ENCODE measurements at places on chromosomes 5 and 9. TPM values are rescaled to one million over a fixed set of nuclear protein-coding genes. Genes with fewer than 3 reads are reported as not detected.

GRCh38 chr9:82880336-82881050 is 182.4 kb downstream of the RASEF start:
- no peaks in the 10 kb centered on the region for H3K36me3 ChIP-seq
- H3K4me1 ChIP-seq, result no peaks in the 10 kb centered on the region
- no peaks in the 10 kb centered on the region for H3K27me3 ChIP-seq
- no peak for DNase-seq
- no peak overlapping the region for H3K4me3 ChIP-seq
- no peak overlapping the region for H3K27ac ChIP-seq

DNA sequence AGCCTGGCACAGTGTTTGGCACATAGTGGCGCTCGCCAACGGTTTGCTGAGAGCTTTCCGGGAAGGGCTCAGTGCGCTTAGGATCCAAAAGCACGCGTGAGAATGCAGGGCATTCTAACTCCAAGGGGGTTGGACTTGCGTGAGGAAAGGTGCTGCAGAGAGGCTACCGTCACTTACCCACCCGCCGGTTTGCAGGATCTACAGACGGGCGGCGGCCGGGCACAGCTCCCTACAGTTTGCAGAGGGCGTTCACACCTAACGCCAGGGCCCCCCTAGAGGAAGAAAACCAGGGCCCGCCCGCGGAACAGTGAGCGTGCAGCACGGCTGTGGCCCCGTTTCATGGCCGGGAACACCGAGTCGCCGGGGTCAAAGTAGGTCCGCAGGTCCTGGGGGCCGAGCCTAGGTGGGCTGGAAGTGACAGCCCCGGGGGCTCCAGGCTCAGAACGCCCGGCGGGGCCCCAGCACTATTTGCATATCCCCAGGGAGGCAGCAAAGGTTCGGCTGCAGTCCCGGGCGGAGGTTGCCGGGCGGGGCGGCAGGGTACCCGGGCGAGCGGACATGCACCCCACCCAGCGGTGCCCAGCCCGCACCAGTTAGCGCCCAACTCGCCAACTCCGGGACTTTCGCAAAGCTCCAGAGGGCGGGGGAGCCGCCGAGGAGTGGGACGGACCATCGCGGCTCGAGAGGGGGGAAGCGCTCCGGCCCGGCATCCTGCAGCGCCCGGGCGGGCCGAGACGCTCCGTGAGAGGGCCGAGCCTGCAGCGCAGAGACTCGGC is 526 bp upstream of the GALNT10 start:
- peak overlapping the region; percentile 60 for H3K27ac ChIP-seq
- peak overlapping the region; percentile 83 for H3K4me3 ChIP-seq
- peaks cover 37% of the 10 kb centered on the region for H3K4me1 ChIP-seq

DNA sequence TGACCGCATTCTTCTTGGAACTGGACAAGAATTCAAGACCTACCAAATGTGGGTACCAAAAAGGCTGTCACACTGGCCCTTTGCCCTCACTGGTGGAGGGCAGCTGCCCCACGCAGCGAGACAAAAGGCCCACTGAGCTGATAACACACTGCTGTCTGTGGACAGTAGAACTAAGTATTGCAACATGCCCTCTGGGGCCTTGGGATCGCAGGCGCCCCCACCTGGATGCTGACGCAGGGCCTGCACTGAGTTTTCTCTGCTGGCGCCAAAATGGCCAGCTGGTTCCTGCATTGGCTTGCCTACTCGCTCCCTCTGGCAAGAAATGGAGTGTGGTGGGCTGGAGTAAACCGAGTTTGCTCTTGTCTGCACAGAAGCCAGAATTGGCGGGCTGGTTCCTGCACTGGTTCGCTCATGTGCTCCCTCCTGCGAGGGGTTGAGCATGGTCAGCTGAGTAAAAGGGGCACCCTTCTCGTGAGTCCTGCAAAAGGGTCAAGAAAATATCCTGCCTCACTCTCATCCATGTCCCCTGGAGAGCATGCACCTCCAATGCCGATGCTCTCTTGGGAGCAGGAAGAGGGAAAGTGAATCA is 55.7 kb downstream of the NXNL2 start:
- H3K4me3 ChIP-seq, result no peak overlapping the region
- H3K27ac ChIP-seq, result no peak overlapping the region
- H3K27me3 ChIP-seq, result peaks cover 11% of the 10 kb centered on the region
- DNase-seq, result no peak
- H3K4me1 ChIP-seq, result peaks cover 7% of the 10 kb centered on the region

- H3K4me1 ChIP-seq, result no peaks in the 10 kb centered on the region
- H3K27ac ChIP-seq, result no peak overlapping the region
- no peak for DNase-seq
- no peak overlapping the region for H3K4me3 ChIP-seq
Observed at GRCh38 chr9:8649160-8649559, 849.6 kb upstream of the DMAC1 start.

DNA sequence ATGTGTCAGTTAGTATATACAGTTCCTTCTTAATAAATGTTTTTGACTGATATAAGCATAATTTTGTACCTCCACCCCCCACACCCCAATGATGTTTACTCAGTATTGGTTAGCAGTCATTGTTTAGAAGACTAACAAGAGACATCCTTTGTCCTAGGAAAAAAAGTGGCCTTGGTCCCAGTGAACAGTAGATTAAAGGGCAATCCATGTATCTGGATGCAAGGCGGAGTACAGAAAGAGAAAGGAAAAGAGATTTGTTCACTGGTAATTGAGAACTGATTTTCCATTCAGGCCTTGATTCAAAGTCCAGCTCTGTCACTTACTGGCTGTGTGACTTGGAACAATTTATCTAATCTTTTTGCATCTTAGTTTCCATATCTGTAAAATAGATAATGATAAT is 4.6 kb downstream of the RALGPS1 start:
- H3K27me3 ChIP-seq, result peaks cover 20% of the 10 kb centered on the region
- no peaks in the 10 kb centered on the region for H3K36me3 ChIP-seq
- peaks cover 7% of the 10 kb centered on the region for H3K4me1 ChIP-seq
- no peak for DNase-seq
- H3K27ac ChIP-seq, result no peak overlapping the region

DNA sequence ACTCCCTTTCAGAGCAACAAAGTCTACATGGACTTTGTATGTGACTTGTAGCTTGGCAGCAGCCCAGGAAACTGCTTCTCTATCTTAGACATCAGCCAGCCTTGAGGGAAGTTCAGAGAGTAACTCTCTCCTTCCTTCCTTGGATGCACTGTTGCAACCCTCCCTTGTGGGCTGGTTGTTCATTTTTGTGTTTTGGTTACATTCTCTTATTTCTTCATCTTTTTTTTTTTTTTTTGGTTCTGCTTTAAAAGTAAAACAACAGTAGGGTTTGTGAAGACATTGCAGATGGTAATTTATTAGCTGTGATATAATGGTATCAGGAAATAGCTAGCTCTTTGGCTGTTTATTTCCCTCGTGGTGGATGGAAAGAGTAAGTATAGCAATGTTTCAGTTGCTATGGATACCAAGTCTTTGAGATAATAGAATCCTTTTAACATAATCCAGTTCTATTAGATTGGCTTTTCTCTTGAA is 97.9 kb upstream of the MAMDC2 start:
- H3K36me3 ChIP-seq, result no peaks in the 10 kb centered on the region
- H3K4me1 ChIP-seq, result no peaks in the 10 kb centered on the region
- H3K27me3 ChIP-seq, result peaks cover 12% of the 10 kb centered on the region
- no peak overlapping the region for H3K27ac ChIP-seq
- no peak overlapping the region for H3K4me3 ChIP-seq

- no peak overlapping the region for H3K4me3 ChIP-seq
- DNase-seq, result no peak
- no peaks in the 10 kb centered on the region for H3K36me3 ChIP-seq
- H3K4me1 ChIP-seq, result no peaks in the 10 kb centered on the region
- peaks cover 2% of the 10 kb centered on the region for H3K27me3 ChIP-seq
- H3K27ac ChIP-seq, result no peak overlapping the region
Observed at GRCh38 chr5:170523142-170523551, 19.3 kb downstream of the KCNIP1 start.

DNA sequence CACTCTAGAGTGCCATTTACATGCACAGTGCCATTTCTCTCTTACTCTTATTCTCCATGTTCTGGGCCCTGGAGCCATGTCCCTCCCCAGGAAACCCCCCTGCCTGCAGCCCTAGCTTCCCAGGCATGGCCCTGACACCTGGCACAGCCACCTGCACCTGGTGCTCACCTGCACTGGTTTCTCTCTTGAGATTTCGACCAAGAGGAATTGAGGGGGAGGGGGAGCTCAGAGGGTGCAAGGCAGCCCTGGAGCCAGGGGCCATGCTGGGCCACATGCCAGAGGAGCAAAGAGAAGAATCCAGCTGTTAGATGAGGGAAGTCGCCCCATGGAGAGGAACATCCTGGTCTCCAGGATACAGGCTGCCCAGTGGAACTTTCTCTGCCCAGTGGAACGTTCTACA is 65.0 kb upstream of the RAPGEF1 start:
- H3K36me3 ChIP-seq, result no peaks in the 10 kb centered on the region
- H3K27me3 ChIP-seq, result peaks cover 14% of the 10 kb centered on the region
- no peak overlapping the region for H3K4me3 ChIP-seq

- H3K36me3 ChIP-seq, result no peaks in the 10 kb centered on the region
- H3K4me3 ChIP-seq, result no peak overlapping the region
- H3K27me3 ChIP-seq, result no peaks in the 10 kb centered on the region
- no peak overlapping the region for H3K27ac ChIP-seq
Observed at GRCh38 chr5:155434681-155435080, 421.1 kb downstream of the KIF4B start.

- no peak overlapping the region for H3K4me3 ChIP-seq
- no peaks in the 10 kb centered on the region for H3K27me3 ChIP-seq
- no peak for DNase-seq
- H3K36me3 ChIP-seq, result no peaks in the 10 kb centered on the region
Observed at GRCh38 chr5:142844866-142845265, 74.7 kb downstream of the ARHGAP26 start.

DNA sequence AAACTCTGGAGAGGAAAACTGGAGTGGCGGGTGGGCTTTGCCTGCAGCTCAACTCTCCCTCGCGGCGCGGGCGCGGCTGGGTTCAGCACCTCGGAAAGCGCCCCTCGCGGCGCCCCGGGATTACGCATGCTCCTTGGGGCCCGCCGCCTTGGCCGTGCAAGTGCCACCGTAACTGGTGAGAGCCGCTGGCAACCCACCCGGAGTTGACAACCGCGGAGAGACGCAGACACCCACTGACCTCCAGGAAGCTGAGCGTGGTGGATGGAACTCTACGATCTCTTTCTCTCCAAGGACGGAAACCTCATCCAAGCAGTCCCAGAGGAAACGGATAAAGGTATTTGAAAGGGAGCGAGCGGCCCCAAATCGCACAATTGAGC is 194 bp upstream of the RXFP3 start:
- H3K27ac ChIP-seq, result no peak overlapping the region
- DNase-seq, result peak; percentile 45
- no peaks in the 10 kb centered on the region for H3K36me3 ChIP-seq
- peaks cover 50% of the 10 kb centered on the region for H3K27me3 ChIP-seq
- no peak overlapping the region for H3K4me3 ChIP-seq

GRCh38 chr5:88673253-88674105 is 209.5 kb downstream of the MEF2C start:
- peaks cover 78% of the 10 kb centered on the region for H3K27me3 ChIP-seq
- peak overlapping the region; percentile 55 for H3K27ac ChIP-seq
- no peak for DNase-seq
- H3K4me3 ChIP-seq, result peak overlapping the region; percentile 68
- peaks cover 20% of the 10 kb centered on the region for H3K4me1 ChIP-seq

- no peak overlapping the region for H3K27ac ChIP-seq
- H3K4me3 ChIP-seq, result no peak overlapping the region
- no peaks in the 10 kb centered on the region for H3K36me3 ChIP-seq
- no peak for DNase-seq
Observed at GRCh38 chr5:110038297-110038997, 348.7 kb downstream of the MAN2A1 start.

DNA sequence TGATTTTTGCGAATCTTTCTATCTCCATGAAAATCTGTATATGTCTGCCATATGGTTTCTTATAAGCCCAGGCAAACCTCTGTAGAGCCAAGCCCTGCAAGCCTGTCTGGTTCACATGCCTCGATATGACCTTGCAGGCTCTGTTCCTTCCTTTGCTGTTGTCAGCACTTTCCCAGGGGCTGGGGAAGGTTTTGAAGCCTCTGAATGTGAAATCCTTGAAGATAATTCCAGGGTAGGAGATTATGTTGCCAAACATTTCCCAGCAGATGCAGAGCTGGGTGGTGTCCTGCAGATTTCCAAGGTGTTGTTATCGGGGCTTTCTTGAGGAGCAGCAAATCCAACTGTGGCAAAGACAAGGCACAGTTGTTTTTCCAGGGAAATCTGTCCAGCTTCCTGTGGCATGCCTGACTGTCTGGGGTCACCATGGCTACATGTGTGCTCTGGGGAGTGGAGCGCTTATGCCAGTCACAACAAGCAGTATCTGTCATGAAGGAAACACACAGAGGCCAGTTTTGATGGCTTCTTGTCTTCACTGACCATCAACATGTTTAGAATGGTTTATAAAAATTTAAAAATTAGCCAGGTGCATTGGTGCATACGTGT is 60.7 kb upstream of the RPS23 start:
- no peak for DNase-seq
- H3K27ac ChIP-seq, result no peak overlapping the region
- H3K27me3 ChIP-seq, result peaks cover 15% of the 10 kb centered on the region
- H3K4me1 ChIP-seq, result peaks cover 13% of the 10 kb centered on the region
- no peak overlapping the region for H3K4me3 ChIP-seq

DNA sequence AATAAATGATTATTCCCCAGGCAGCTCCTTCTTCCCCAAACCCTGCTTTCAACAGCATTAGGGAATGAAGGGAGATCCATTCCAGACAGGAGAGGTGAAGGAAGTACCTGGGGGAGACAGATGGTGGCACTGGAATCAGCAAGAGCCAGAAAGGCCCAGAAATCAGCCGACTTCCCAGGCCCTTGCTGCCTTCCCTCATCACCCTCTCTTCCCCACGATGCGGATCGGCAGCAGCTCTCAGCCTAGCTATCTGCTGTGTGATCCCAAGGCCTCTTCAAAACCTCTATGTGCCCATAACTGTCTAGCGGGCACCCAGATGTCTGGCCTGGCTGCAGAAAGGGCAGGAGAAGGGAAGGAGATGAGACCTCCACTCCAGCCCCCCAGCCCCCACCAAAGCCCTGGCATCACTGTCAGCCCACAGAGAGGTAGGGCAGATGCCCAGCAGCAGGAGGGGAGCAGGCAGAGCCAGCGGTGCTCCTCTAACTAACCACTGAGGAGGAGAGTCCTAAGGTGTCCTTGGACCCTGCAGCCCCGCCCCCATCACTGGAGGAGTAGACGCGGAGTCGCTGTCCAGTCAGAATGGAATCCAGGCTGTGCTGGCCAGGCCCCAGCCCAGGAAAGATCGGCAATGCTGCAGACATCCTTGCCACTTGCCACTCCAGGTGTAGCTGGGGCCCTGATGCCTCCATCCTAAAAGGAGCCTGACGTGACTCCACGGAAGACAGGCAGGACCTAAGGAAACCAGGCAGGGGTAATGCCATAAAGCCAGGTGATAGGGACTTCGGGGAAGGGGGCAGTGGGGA is 12.7 kb downstream of the CNTFR start:
- H3K27me3 ChIP-seq, result peaks cover 48% of the 10 kb centered on the region
- no peak overlapping the region for H3K27ac ChIP-seq
- H3K4me3 ChIP-seq, result no peak overlapping the region
- no peaks in the 10 kb centered on the region for H3K4me1 ChIP-seq
- DNase-seq, result no peak

ANP32B gene
- 323 TPM for total RNA-seq

C5orf52 gene
- total RNA-seq, result not detected

HRH2 gene
- 34.3 TPM for total RNA-seq

PRUNE2 gene
- total RNA-seq, result 0.27 TPM

OLFML2A gene
- 0.11 TPM for total RNA-seq

PRDM12 gene
- 0.28 TPM for total RNA-seq

PCA3 gene
- not detected for total RNA-seq

TMEFF1 gene
- total RNA-seq, result 1.1 TPM

ASPN gene
- not detected for total RNA-seq

COMMD10 gene
- total RNA-seq, result 23.6 TPM

WDR31 gene
- 2.1 TPM for total RNA-seq
